ENCODE measurements at places on chromosomes 1 and 21.

- DNase-seq = no peak
Measured at GRCh38 chr1:98496256-98496995, 165.1 kb upstream of the SNX7 start.

DNA sequence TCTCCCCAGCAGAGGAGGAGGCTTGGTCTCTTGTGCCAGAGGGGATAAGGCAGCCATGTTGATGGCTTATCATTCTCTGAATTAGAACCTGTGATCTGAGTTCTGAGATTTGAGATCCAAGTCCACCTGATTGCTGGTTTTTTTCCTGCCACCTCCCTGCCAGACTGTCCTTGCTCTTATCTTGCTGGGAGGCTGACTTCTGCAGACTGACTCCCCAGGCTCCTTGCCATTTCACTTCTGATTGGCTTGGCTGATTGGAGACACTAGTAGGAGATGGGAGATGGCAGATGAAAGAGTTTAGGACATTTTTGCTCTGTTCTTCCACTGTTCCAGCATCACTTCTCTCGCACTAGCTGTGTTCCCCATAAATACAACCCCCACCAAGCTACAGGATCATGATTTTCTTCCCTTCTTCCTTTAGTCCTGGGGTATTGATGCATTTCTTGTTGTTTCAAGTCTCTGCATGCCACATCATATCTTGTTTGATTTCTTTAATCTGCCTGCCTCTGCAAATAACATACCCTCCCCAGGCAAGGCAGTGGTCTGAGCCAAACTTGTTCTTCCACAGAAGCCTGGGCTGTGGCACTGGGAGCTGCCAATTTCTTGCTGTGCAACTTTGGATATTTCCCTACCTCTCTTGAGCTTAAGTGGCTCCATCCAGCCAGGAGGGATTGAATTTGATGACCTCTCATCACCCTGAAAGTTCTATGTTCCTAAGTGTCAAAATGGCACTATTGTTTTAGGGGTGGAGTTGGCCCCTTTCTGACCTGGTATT, 963 bp upstream of the CYP4B1 start:
- DNase-seq = no peak

DNA sequence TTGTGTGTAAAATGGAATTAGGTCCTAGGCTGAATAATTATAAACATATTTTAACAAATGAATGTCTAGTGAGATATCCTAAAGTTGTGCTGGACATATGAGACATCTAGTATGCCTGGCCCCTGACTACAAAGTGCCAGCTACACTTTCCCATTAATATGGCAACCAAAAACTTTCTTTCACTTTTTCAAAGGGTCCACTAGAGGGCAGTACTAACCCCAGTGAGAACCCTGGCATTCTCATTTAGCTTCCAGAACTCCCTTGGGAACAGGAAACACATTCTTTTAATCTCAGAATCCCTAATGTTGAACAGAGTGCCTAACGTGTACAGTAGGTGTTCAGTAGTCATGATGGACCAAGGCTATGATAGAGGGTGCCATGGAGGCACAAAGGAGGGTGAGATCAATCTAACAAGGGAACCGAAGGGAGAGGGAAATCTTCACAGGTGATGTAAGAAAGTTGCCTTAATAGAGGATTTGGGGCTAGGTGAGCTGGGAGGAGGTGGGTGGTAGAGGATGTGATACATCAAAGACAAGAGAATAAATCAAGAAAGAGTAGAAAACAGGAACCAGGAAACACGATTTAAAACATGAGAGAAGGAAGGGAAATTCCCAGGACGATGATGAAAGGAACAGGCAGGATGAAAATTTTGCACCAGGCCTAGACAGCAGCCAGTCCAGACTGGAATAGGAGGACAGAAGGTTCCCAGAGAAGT, 41.6 kb downstream of the NSL1 start:
- DNase-seq = no peak

- no peak for DNase-seq
Measured at GRCh38 chr1:45522324-45523104, 830 bp upstream of the PRDX1 start.

GRCh38 chr1:25654109-25654660, 37.6 kb downstream of the MAN1C1 start:
- DNase-seq = no peak

DNA sequence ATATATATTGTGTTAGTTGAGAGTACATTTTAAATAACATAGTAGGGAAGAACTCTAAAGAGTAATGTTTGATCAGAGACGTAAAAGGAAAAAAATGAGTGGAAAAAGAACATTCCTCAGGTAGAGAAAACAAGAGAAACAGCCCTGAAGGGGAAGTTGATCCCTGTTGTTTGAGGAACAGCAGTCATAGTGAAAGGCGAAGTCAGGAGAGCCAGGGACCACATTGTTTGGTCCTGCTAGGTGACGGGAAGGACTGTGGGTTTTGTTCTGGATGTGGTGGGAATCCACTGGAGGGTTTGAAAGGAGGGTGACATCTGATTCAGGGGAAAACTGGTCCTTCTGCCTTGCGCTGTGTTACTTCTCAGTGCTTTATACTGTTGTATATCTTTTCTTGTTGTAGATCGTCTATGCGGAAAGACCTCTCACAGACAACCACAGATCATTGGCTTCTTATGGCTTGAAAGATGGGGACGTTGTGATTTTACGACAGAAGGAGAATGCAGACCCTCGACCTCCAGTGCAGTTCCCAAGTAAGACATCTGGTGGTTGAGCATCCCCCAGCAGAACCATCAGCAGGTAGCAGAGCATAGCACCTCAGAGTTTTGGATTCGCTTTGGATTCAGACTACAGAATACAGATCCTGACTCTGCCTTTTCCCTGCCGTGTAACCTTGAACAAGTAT, 9.2 kb downstream of the DDI2 start:
- DNase-seq = no peak

DNA sequence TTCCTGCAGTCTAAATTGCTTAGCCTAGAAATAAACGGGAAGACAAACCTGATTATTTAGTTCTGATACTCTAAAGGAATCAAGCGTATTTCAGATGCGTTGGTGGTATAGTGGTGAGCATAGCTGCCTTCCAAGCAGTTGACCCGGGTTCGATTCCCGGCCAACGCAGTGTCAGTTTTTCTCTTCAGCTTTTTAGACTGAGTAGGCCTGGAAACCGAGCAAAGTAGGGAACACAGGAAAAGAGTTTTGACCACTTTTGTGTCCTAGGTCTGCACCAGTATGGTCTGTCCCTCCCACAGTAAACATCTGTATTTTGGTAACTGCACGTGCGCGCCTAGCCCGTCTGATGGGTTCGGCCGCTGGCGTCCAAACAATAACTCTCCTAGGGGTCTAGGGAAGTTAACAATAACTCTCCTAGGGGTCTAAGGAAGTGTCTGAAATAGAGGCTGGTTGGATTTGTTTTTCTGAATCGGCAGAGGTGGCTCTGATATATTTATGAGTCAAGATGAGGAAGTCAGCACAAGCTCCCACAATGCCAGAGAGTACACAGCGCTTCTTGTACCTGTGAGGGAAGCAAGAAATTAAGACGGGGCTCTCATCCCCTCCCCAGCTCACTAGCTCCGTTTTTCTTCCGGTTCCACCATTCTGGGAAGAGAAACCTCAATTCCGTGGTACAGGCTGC, 15.6 kb upstream of the HJV start:
- peak; percentile 84 for DNase-seq

DNA sequence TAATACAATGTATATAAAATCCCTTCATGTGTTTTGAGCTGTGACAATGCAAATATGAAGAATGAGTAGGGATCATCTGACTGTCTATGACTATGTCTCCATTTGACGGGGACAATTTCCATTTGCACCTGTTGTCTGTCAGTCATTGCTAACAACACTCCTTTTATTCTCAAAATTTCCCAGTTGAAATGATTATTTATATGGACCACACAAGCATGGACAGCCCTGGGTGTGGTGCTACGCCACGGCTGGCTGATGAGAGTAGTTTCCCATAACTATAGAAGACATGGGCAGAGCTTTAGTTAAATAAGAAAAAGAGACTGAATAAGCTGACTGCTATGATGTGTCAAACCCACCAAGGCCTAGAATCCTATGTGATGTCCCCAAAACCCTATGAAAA, 135.8 kb downstream of the MAP3K21 start:
- DNase-seq = no peak

DNA sequence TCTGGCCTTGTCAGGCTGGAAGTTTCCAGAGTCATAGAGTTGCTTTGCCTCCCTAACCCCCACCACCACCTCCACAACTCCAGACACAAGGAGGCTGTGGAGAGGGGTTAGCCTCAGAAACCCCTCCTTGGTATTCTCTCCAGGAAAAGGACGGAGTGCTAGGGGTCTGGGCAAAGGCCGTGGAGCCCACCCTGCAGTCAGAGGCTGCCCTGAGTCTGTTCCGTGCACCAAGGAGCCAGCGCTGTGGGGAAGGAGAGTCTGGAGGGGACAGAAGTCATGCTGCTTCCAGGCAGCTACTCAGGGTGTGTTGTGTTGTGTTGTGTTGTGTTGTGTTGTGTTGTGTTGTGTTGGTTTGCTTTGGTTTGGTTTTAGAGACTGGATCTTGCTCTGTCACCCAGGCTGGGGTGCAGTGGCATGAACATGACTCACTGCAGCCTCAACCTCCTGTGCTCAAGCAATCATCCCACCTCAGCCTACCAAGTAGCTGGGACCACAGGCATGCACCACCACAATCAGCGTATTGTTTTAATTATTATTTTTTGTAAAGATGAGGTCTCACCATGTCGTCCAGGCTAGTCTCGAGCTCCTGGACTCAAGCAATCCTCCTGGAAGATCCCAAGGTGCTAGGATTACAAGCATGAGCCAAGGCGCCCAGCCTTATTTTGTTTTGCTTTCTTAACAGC, 122.2 kb upstream of the TMEM51 start:
- no peak for DNase-seq

- no peak for DNase-seq
Measured at GRCh38 chr1:167263819-167264464, 43.3 kb downstream of the POU2F1 start.

- DNase-seq = no peak
Measured at GRCh38 chr1:77446841-77447555, 165.2 kb downstream of the AK5 start.
